ENCODE measurements at places on chromosomes 12 and 14.

DNA sequence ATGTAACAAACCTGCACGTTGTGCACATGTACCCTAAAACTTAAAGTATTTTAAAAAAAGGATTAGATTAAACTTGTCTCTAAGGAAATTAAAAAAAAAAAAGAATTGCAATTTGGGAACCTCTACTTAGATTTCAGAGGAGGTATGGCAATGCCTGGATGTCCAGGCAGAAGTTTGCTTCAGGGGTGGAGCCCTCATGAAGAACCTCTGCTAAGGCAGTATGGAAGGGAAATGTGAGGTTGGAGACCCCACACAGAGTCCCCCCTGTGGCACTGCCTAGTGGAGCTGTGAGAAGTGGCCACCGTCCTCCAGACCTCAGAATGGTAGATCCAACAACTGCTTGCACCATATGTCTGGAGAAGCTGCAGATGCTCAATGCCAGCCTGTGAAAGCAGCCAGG is 279.6 kb upstream of the CCDC196 start:
- DNase-seq = no peak

DNA sequence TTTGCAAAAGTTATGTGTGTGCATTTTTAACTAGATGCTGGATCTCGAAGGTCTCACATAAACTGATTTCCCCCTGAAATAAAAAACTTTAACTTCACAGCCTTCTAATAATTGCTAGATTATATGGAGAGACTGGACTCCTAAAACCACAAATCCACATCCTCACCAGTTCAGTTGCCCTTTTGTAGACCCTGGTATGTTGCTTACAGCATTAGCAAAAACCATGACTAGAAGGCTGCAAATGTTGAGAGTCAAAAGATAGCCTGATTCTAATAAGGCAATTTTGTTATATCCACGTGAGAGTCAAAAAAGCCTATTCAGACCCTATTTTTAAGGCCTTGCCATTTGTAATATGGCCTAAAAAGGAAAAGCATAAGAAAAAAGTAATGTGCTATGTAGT is 37.4 kb downstream of the RASSF8 start:
- no peak for DNase-seq

- no peak for DNase-seq
These were observed 16.5 kb downstream of the KRT76 start for GRCh38 chr12:52760623-52761022.

DNA sequence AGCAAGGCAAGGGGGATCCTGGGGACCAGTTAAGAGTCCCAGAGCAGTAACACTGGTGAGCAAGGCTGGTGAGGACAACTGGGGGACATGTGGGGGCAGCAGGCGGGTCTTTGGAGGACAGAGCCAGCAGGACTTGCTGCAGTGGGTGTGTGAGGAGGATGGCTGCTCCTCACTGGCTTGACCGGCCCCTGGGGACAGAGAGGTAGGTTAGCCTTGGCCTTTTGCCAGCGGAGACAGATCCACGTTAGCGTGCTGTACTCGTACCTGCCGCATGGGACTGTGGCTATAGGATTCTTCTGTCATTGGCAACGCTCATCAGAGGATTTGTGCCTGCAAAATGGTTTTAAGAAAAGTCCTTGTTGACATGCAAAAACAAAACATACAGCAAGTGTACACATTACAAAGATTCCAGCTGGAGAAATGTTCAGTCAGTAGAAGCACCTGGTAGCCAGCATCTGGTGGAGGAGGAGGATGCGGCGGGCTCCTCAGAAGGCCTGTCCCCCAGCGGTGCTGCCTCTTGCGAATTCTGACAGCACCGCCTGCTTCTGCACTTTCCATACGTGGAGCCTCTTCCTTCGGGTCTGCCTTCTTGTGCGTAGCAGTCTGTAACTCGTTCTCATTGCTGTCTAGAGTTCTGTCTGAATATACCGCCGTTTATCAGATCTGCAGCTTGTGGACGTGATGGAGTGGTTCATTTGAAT is 91.3 kb downstream of the EP400 start:
- DNase-seq = no peak

GRCh38 chr14:100770046-100770445 is 43.4 kb downstream of the DLK1 start:
- no peak for DNase-seq

- DNase-seq = no peak
These were observed 6.3 kb upstream of the TMPO start for GRCh38 chr12:98509063-98509462.

- no peak for DNase-seq
These were observed 152.1 kb downstream of the METTL25 start for GRCh38 chr12:82510386-82510785.

GRCh38 chr14:38629412-38629811 is 373.5 kb upstream of the CLEC14A start:
- no peak for DNase-seq

- DNase-seq = no peak
These were observed 8.9 kb downstream of the KRT4 start for GRCh38 chr12:52805000-52805399.

- DNase-seq = no peak
These were observed 19.7 kb upstream of the NR1H4 start for GRCh38 chr12:100453951-100454350.

DNA sequence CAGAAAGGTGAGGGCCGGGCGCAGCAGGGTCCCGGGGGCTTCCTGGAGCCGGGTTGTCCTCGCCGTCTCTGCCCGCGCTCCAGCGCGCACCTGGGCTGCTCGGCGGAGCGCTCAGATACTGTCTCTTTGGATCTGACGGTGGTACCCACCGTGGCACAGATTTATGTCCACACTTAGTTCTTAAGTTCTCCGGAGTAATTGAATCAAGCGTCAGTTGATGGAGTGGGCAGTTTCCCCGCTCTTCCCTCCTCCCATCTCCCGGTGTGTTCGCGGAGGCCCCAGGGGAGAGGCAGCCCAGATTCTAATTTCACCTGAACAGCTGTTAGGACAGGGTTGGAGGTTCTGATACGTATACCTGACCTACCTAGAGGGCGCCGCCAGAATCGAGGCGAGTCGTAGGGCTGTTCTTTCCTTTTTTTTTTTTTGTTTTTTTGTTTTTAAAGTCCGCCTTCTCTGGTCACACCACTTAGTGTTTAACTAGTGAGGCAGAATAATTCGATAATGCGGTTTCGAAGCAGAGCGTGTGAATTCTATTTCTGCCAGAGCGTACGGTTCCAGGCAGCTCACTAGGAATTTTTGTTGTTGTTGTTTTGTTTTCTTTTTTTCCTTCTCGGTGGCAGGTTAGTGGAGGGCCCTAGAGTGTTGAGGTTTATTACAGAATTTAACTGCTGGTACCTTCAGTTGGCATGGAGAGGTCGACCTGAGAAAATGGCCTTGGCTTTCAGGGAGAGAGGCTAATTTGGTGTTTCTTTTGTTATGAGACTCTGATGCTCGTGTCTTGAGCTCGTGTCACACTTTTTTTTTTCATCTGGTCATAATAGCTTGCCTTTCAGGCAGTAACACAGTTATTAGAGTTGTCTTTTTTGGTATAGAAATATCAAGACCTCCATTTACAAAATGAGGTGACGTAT is 22.3 kb upstream of the GNS start:
- no peak for DNase-seq

DNA sequence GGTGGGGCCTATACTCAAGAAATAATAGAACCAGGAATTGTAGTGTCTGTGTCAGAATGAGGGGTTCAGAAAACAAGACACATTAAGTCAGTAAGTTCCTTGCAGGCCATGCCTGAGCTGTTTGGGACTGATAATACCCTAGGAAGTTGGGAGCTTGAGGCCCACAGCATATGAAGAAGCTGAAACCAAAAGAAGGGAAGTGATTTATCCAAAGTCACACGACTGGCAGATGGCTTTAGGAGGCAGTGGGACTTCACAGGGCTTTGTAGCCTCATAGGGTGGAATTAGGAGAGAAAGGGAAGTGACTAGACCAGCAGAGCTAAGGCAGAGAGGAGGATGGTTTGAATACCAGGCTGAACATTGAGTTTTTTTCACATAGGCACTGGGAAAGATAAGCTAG is 56.6 kb upstream of the SRSF5 start:
- DNase-seq = no peak

DNA sequence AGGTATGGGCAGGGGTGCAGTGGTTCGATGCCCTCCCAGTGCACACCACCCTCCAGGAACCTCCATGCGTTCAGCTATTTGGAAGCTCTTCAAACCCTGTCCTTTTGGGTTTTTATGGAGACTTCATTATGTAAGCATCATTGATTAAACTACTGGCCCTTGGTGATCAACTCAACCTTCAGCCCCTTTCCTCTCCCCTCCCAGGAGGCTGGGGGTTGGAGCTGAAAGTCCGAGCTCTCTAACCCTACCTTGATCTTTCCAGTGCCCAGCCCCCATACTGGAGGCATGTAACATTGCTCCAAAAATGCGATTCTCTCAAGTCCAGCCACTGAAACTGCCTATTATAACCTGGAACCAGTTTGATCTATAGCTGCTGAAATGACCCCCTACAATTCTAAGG is 188.1 kb downstream of the IPO8 start:
- DNase-seq = no peak

DNA sequence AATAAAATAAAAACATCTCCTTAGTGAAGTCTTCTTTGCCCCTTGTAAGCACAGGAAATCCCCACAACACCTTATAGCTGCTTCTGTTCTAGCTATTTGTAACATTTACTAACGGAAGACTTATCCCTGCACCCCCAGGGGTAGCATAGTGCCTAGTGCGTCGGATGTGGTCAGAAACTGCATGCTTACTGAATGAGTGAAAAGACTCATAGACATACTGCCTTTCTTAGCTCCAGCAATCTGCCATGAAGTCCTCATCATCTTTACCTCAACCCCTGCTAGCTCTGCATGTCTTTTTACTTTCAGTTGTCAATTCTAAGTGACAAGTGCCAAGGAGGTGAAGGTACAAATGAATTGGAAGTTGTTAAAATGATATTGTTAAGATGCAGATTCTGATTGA is 12.9 kb downstream of the RIOX1 start:
- DNase-seq = no peak

DNA sequence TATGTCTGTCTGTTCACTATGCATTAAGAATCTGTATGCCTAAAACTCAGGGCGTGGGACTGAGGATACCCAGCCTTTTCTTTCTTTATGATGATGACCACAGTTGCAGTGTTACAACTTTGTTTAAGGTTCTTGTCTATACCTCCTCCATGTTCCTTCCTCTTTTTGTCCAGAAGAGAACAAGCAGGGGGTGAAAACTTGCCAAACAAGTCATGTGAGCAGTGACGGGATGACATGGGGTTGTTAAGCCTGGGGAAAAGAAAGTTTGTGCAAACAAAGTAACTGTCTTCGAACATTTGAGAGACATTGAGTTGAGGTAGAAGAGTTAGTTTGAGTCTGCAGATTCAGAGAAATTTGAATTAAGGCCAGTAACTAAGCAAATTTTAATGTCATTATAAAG is 505.5 kb downstream of the NPAS3 start:
- DNase-seq = no peak

GRCh38 chr14:51410897-51411296 is 170.8 kb downstream of the TMX1 start:
- DNase-seq = no peak

- DNase-seq = no peak
These were observed 825.2 kb downstream of the AACS start for GRCh38 chr12:125890366-125890905.

DNA sequence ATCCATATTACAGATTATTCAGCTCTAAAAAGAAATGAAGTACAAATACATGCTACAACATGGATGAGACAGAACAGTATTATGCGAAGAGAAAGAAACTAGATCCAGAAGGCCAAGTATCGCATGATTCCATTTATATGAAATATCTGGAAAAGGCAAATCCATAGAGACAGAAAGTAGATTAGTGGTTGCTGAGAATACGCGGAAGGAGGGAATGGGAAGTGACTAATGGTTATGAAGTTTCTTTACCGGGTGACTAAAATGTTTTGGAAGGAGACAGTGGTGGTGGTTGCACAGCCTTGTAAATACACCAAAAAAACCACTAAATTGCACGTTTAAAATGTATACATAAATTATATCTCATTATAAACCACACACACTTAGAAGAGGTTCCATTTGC is 12.5 kb downstream of the PRDM4 start:
- no peak for DNase-seq

DNA sequence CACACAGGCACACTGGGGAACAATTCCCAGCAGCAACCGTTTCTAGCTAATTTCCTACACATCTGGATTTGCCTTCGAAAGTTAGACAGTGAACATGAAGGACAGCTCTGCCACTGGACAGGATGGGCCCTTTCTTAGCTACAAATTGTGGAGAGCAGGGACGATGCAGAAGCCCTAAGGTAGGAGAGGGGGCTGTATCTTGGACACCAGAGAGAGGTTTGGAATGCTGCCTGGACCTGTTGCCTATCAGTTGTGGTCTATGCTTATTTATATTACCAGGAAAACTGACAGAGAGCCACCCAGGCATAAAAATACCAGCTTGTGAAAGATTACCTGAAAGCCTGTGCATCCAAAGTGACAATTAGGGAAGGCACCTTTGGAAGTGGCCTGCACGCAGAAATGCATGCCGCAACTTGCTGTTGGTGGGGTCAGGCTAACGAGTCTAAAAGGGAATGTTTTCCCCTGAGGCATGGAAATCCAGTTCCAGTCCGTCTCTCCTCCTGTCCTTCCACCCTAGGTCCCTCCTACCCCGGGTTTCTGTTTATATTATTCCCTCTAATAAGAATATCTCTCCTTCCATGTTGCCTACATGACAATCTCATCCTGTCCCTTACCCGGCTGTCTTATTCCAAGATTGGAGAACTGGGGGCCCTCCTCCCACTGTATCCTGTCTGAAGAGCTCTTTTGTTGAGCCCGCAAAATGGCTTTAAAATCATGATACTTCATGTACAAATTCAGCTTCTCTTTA is 60.2 kb downstream of the MDM2 start:
- DNase-seq = no peak

GRCh38 chr12:67876305-67876915 is 112.8 kb upstream of the IFNG-AS1 start:
- DNase-seq = no peak
